ENCODE measurements at places on chromosomes 16 and 17.

GRCh38 chr17:42655528-42655927, 3.6 kb upstream of the TUBG2 start:
- no peak for DNase-seq

GRCh38 chr16:27676839-27677238, 126.9 kb downstream of the KATNIP start:
- DNase-seq, result no peak

- peak; percentile 78 for DNase-seq
Measured at GRCh38 chr16:84532291-84532724, 27.8 kb upstream of the MEAK7 start.

DNA sequence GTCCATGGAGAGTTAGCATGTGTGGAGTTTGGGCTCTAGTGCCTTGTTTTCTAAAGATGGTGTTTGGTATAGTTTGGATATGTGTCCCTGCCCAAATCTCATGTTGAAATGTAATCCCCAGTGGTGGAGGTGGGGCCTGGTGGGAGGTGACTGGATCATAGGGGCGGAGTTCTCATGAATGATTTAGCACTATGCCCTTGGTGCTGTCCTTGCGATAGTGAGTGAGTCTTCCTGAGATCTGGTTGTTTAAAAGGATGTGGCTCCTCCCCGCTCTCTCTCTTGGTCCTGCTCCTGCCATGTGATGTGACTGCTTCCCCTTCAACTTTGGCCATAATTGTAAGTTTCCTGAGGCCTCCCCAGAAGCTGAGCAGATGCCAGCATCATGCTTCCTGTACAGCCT, 8.9 kb upstream of the ZNF19 start:
- DNase-seq, result no peak

DNA sequence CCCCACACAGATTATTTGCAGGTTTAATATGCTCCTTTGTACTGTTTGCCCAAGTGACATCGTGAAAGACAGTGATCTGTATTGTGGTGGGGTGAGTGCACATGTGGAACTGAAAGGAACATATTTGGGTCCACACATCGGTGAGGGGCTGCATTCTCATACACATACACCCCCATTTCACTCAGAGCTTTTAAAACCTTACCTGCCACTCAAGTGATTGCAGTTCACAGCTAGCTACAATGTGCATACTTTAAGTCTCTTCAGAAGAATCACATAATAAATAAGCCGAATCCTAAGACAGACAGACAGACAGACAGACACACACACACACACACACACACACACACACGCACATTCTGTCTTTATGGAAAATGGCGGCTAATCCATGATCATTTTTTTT, 102.6 kb downstream of the AATF start:
- no peak for DNase-seq
